ENCODE measurements at places on chromosomes 5 and 9.

- no peak for DNase-seq
These were observed 50.0 kb upstream of the ICE1 start for GRCh38 chr5:5372511-5372910.

GRCh38 chr5:8340739-8341344 lies 471.9 kb downstream of the MTRR start:
- peak; percentile 9 for DNase-seq

DNA sequence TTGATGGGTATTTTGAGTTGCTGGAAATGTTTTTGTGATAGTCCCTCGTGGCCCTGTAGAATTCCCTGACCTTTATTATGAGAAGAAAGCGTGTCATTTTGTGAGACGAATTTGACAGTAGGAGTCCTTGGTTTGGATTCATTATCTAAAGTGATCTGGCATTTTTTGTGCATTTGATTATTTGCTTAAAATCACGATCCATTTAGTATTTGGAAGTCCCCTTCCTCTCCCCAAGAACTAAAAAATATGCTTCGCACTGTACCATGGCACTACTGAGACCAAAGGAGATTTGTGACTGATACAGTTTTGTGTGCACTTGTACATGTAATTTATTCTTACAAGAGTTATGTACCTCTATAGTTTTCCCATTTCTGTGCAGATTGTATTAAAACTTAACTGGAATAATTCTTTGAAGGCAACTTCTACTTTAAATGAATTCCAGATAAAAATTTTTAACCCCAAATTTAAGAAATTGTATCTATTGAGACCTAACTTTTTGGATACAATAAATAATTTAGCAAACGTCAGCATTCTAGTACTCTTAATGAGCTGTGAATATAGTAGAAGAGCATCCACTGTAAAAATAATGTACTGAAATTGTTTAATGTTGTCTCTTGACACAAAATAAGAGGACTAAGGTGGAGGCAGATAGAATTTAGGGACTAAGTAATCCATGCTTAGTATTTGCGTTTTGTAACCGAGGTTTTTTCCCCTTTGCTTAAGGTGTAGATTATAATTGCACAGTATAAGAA lies 2.1 kb downstream of the MAP3K1 start:
- DNase-seq, result no peak

DNA sequence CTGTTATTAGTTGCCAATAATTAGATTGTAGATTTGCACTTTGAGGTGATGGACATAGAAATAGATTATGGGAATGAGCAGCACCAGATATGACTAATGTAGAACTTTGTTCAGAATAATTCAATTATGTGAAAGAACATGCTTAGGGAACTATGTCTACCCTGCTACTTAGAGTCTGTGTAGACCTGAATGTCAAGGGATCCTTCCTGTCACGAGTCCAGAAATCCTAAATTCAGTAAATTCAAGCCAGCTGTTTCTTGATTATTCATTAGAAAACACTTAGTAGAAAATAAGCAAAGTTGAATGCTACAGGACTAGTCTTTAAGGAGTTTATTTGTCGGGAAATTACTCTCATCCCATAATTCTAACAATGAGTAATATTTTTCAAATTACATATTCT lies 887.3 kb upstream of the SEMA6A start:
- DNase-seq, result no peak

- peak; percentile 62 for DNase-seq
These were observed 432.6 kb upstream of the SLC30A5 start for GRCh38 chr5:68661237-68661636.

Data from epithelial cell of esophagus (primary cell).